ENCODE measurements at places on chromosomes 13 and 19. TPM values are rescaled to one million over a fixed set of nuclear protein-coding genes. Genes with fewer than 3 reads are reported as not detected.

GRCh38 chr13:76825430-76825829, 60.8 kb downstream of the KCTD12 start:
- no peak for DNase-seq

Gene CCDC8
- polyA plus RNA-seq, result not detected

DNA sequence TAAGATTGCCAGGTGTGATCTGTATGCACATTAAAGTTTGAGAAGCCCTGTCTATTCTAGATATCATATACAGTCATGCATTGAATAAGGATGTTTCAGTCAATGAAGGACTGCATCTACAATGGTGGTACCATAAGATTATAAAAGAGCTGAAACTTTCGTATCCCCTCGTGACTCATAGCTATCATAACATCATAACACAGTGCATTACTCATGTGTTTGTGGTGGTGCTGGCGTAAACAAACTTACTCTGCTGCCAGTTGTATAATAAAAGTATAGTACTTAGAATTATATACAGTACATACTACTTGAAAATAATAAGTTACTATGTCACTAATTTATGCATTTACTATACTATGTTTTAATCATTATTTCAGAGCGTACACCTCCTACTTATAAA, 489.3 kb downstream of the GPC6 start:
- no peak for DNase-seq

Gene PPP2R1A
- 170 TPM for polyA plus RNA-seq

- DNase-seq, result no peak
These were observed 13.2 kb upstream of the UQCR11 start for GRCh38 chr19:1618157-1619093.

Data from naive thymus-derived CD8-positive, alpha-beta T cell (primary cell).